A549 treated with GW870086 at 1 μM for 4 hours (cell line): ENCODE measurements at places on chromosomes 6 and 20. TPM values are rescaled to one million over a fixed set of nuclear protein-coding genes. Genes with fewer than 3 reads are reported as not detected.

Gene PNLDC1
- 0.07 to 0.08 TPM in 2 of 5 replicates, not detected in the others for total RNA-seq

Gene RFX6
- total RNA-seq: not detected in 5 replicates

Gene HLA-DRB1
- not detected in 5 replicates for total RNA-seq

Gene RIPK1
- total RNA-seq: 11.7 to 13.2 TPM (median 12.6 TPM) in 5 replicates

Gene MOCS3
- total RNA-seq: 5.6 to 6.3 TPM (median 5.9 TPM) in 5 replicates

Gene PRSS16
- 2.5 to 3.5 TPM (median 3.0 TPM) in 5 replicates for total RNA-seq

Gene CITED2
- total RNA-seq: 15.7 to 30.3 TPM (median 22.9 TPM) in 5 replicates

Gene FLRT3
- total RNA-seq: 1.1 to 1.6 TPM (median 1.3 TPM) in 5 replicates

Gene RBBP8NL
- total RNA-seq: 0.25 to 0.80 TPM (median 0.66 TPM) in 5 replicates

Gene LPIN3
- 10.3 to 14.6 TPM (median 13.3 TPM) in 5 replicates for total RNA-seq

Gene CDC40
- total RNA-seq: 6.1 to 9.3 TPM (median 8.6 TPM) in 5 replicates

Gene OPRM1
- total RNA-seq: not detected in 5 replicates

Gene WRNIP1
- 32.7 to 38.2 TPM (median 37.2 TPM) in 5 replicates for total RNA-seq

Gene SRSF12
- total RNA-seq: 1.6 to 2.4 TPM (median 2.3 TPM) in 5 replicates

Gene NRN1
- 0.49 to 0.90 TPM (median 0.66 TPM) in 5 replicates for total RNA-seq

Gene EYA2
- 1.7 to 2.7 TPM (median 2.4 TPM) in 5 replicates for total RNA-seq

Gene CLIC5
- 0.10 TPM in 1 of 5 replicates, not detected in the others for total RNA-seq

Gene METTL24
- not detected in 5 replicates for total RNA-seq

Gene TNFRSF6B
- 0.14 to 0.95 TPM (median 0.74 TPM) in 4 of 5 replicates, not detected in the other for total RNA-seq

Gene ALDH5A1
- 6.0 to 8.1 TPM (median 6.7 TPM) in 5 replicates for total RNA-seq

Gene FAM217A
- total RNA-seq: not detected in 5 replicates

Gene VIP
- not detected in 5 replicates for total RNA-seq

Gene NKX2-4
- not detected in 5 replicates for total RNA-seq

Gene SLC22A1
- total RNA-seq: 1.1 to 2.8 TPM (median 1.7 TPM) in 5 replicates

Gene BMP7
- total RNA-seq: 0.33 to 0.55 TPM (median 0.38 TPM) in 5 replicates
